Body of pancreas (tissue), 4 donors: ENCODE measurements at places on chromosomes 11 and 22.

- DNase-seq, result no peak
Measured at GRCh38 chr22:26502688-26503561, 9.3 kb downstream of the TFIP11 start.

- peak; percentile 72 for DNase-seq
Measured at GRCh38 chr11:36594316-36594989, at the start of gene IFTAP. IFTAP (plus strand) TSS chr11:36594502; CDS start chr11:36610104, 15,602 bp downstream.

GRCh38 chr11:68673991-68674390 is 10.4 kb upstream of the GAL start:
- no peak for DNase-seq

GRCh38 chr11:117523680-117524079 is 196.0 kb downstream of the CEP164 start:
- no peak for DNase-seq

DNA sequence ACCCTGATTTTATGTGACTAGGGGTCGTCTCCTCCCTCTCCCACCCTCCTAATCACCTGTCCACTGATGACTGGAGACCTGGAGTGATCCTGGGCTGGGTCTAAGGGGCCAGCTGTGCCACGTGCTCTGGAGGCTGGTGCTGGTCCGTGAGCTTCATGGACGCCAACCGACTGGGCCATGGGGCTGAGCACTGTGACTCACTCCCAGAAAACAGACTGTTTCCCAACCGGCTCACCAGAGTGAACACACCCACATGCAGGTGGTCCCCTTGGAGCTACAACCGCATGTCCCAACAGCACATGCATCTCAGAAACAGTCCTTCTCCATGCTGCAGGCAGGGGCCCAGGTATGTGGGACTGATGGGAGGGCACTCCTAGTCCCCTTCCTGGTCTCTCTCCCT is 14.0 kb upstream of the LMO1 start:
- DNase-seq, result peak; percentile 7

GRCh38 chr22:17158176-17158567 is 905 bp downstream of the HDHD5 start:
- DNase-seq, result no peak

DNA sequence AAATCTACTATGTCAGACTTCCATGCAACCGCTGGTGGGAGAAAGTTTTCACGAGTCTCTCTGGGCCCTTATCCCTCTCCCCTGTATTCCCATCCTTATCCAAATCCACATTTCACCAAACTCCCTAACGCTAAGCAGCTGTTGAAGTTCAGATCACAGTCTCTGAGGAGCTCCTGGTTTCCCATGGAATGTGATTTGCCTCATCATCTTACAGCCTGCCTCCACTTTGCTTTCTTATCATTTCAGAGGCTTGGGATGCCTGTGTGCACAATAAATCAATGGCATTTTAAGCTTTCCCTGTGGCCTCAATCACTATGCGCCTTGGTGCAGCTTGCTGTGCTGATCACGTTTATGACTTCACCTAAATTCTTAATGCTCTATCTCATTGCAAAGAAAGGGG is 352.4 kb upstream of the FAT3 start:
- no peak for DNase-seq

GRCh38 chr11:78193806-78194205 is 5.1 kb downstream of the USP35 start:
- DNase-seq, result peak; percentile 7

DNA sequence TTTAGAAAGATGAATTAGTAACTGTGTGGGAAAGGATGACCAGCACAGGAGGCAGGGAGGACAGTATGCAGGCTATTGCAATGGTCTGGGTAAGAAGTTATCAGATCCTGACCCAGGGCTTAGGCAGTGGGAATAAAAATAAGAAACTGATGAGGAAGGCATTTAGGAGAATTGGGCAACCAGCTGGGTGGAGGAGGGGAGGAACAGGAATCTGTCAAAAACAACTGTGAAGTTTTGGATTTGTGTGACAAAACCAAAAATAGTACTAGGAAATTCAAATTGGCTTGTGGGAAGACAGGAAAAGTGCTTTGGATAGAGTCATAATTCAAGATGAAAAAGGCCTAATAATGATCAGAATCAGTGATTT is 27.9 kb downstream of the MMP13 start:
- no peak for DNase-seq

- no peak for DNase-seq
Measured at GRCh38 chr11:66183494-66184048, 84.9 kb upstream of the RAB1B start.

- DNase-seq, result no peak
Measured at GRCh38 chr11:24589064-24589463, 92.2 kb downstream of the LUZP2 start.

DNA sequence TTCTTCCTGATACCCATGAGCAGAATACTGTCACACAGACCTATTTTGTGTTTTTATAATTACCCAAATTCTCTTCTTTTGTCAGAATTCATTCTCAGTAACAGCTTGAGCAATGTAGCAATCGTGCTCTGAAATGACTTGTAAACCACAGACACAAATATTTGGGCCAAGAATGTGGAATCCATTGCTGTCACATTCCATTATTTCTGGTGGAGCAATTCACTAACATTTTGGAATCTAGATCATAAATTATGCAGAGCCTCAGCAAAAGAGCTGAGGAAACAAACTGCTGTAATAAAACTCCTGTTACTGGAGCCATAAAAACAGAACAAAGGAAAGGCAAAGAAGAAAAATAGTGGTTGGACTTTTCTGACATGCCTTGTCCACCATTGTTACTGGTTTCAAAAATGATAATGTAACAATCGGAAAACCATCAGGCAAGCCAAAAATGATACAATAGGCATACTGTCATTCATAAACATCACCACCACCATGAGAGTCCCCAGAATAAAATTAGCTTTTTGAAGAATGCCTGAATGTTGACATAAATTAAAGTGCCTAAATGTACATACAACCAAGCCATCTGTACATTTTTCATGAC is 223.4 kb upstream of the PITPNB start:
- DNase-seq, result no peak

DNA sequence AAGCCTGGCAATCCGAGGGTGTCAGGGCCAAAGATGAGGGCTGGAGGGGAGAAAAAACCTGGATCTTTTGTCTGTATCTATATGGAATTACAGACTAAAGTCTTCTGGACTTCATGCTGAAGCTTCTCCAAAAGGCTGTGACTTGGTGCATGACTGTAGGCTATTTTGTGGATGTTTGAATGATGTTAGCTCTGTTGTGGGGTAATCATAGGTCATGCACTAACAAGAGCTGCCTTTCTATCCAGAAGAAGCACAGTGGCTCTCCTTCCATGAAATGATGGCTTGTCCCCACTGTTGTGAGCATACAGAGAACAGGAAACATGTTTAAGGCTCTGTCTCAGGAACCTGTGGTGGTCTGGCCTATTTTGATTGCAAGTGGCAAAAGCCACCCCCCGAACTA is 263.3 kb upstream of the PLET1 start:
- DNase-seq, result no peak

DNA sequence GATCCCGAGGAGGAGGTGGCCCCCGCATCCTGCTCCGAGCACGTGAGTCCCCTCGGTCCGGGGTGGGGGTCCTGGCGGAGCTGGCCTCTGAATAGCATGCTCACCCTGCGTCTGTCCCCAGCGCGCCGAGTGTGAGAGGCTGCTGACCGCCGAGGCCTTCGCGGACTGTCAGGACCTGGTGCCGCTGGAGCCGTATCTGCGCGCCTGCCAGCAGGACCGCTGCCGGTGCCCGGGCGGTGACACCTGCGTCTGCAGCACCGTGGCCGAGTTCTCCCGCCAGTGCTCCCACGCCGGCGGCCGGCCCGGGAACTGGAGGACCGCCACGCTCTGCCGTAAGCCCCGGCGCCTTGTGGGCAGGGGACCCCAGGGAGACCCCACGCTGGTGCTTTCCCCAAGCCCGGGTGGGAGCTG is 3.5 kb downstream of the MUC2 start:
- DNase-seq, result no peak

DNA sequence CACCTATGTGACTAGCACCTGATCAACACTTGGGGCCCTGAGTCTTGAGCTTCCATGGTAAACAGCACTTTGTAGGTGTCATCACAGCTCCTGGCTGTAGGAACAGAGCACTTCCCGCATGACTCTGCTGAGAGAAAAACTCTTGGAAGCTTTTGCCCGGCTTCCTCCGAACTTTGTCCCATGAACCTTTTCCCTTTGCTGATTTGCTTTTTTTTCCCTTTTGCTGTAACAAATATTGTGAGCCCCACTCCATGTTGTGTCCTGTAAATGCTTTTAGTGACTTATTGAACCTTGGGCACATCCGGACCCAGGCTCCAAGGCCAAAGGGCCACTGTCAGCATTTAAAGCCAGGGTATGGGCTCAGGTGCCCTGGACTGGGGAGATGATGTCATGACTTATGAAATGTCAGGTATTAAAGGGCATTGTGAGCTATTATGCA is 391.1 kb downstream of the TENM4 start:
- DNase-seq, result no peak

GRCh38 chr11:1747753-1748635 is 2.4 kb downstream of the IFITM10 start:
- DNase-seq, result no peak

GRCh38 chr22:35099883-35100282 is 33.9 kb downstream of the ISX start:
- no peak for DNase-seq

- no peak for DNase-seq
Measured at GRCh38 chr11:120773501-120774031, 250.3 kb upstream of the TBCEL start.
